Mesangial cell (primary cell): ENCODE measurements at places on chromosomes 1 and 21. TPM values are rescaled to one million over a fixed set of nuclear protein-coding genes. Genes with fewer than 3 reads are reported as not detected.

The RIPPLY3 gene
- 0.16 and 0.51 TPM in 2 replicates for total RNA-seq

The LAMB3 gene
- 6.2 and 7.2 TPM in 2 replicates for total RNA-seq

The OR2T2 gene
- total RNA-seq, result not detected in 2 replicates

The UBL4B gene
- total RNA-seq, result not detected in 2 replicates

The RHBG gene
- total RNA-seq, result not detected in 2 replicates

The IRF6 gene
- 3.1 and 11.8 TPM in 2 replicates for total RNA-seq

The PRDM2 gene
- 5.7 and 9.3 TPM in 2 replicates for total RNA-seq

The ANXA9 gene
- 0.33 and 1.3 TPM in 2 replicates for total RNA-seq

The SLC26A9 gene
- not detected in 2 replicates for total RNA-seq

The FCAMR gene
- total RNA-seq, result not detected in 2 replicates

The SPATA46 gene
- not detected in 2 replicates for total RNA-seq

The RGSL1 gene
- not detected in 2 replicates for total RNA-seq

The SLC25A34 gene
- 0.13 and 2.1 TPM in 2 replicates for total RNA-seq

The NR5A2 gene
- not detected in 2 replicates for total RNA-seq

The TMEM61 gene
- 0.89 TPM in 1 of 2 replicates, not detected in the other for total RNA-seq

The S100A12 gene
- not detected in 2 replicates for total RNA-seq

The LRRC38 gene
- total RNA-seq, result 0.33 TPM in 1 of 2 replicates, not detected in the other
